CD14-positive monocyte (primary cell): ENCODE measurements at places on chromosomes 13 and 19.

- DNase-seq = no peak
Observed at GRCh38 chr13:83125791-83126190, 756.5 kb downstream of the SLITRK1 start.

- DNase-seq = no peak
Observed at GRCh38 chr13:111047326-111047725, 67.8 kb upstream of the ARHGEF7 start.

GRCh38 chr19:48975947-48976847, 11.1 kb downstream of the FTL start:
- DNase-seq = no peak

DNA sequence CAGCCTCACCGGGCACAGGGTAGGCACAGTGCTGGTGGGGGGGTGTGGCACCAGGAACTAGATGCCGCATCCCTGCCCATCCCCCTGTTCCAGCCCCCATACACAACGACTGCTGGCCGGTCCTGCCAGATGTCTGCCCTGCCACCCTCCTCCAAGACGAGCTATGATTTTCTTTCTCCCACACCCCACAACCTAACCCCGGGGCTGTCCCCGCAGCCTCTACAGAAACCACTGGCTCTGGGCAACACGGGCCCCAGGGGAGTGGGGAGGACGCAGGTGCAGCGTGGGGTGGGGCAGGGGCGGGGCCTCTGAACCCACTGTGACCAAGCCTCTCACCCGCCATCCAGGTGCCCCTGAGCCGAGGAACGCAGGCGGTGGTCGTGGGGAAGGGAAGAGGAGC, 15.5 kb downstream of the PGLS start:
- DNase-seq = no peak

DNA sequence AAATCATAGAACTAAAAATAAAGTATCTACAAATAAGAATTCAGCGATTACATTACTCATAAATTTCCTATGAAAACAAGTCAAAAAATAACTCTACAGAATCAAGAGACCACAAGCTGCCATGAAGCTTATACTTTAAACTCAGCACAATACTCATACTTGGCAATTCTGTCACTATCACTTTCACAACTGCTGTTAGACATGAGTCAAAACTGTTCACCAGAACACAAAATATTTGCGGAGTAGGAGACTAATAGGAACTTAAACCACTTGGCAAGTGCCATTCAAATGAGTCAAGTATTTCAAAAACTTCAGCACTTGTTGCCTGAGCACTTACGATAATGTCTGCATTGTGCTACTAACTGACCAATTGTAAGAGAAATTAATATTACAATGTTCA, 387.8 kb upstream of the GPC6 start:
- DNase-seq = no peak

DNA sequence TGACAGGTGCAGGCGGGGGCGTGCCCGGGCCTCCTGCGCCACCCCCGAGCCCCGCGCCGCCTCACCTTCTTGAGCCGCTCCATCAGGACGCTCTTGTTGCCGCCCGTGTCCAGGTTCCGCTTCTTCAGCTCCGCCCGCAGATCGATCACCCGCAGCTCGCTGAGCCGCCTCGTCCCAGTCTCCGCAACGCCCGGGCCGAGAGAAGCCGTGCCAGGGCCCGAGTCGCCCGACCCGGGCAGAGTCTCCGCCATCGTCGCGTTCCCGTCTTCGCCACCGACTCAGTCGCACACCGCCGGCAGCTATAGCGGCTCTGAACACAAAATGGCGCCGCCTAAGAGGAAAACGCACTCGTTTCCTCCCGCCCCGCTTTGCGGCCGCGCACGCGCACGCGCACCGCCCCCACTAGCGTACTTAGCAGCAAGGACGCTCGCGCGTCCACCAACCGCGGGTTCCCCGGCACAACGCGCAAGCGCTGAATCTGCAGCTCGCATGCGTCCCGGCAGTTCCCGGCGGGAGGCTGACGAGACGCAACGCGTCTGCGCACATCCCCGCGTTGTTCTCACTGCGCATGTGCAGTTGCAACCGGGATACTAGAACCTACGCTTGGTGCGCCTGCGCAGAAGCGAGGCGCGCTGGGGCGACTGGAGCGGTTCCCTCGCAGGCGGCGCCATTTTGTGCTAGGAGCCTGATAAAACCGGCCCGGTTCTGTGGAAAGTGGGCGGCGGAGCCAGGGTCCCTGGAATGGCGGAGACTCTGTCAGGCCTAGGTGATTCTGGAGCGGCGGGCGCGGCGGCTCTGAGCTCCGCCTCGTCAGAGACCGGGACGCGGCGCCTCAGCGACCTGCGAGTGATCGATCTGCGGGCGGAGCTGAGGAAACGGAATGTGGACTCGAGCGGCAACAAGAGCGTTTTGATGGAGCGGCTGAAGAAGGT, at the start of the genes SAFB and SAFB2:
SAFB (plus strand) TSS at position 619 of the 932 bp plus-strand sequence; CDS start at position 742, 123 bp downstream.
SAFB2 (minus strand) TSS at position 312 of the 932 bp plus-strand sequence; CDS start at position 251, 61 bp downstream.
- peak; percentile 99 for DNase-seq

GRCh38 chr19:48772503-48772953, 17.2 kb downstream of the FGF21 start:
- no peak for DNase-seq

DNA sequence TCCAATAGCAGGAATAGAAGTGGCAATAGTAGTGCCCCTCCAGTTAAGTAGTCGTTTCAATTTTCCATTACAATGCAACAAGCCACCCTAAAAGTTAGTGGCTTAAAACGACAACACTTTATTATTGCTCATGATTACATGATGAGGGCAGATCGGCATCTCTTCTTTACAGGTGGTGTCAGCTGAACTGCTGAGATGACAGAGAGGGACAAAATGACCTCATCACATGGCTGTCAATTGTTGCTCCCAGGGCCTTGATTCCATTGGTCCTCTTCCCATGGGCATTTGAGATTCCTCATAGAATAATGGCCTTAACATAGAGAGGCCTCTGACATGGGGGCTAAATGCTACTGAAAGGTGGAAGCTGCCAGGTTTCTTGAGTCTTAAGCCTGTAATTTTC, 679.8 kb upstream of the KLHL1 start:
- DNase-seq = no peak

GRCh38 chr13:72004246-72004645, 137.2 kb upstream of the DACH1 start:
- no peak for DNase-seq

DNA sequence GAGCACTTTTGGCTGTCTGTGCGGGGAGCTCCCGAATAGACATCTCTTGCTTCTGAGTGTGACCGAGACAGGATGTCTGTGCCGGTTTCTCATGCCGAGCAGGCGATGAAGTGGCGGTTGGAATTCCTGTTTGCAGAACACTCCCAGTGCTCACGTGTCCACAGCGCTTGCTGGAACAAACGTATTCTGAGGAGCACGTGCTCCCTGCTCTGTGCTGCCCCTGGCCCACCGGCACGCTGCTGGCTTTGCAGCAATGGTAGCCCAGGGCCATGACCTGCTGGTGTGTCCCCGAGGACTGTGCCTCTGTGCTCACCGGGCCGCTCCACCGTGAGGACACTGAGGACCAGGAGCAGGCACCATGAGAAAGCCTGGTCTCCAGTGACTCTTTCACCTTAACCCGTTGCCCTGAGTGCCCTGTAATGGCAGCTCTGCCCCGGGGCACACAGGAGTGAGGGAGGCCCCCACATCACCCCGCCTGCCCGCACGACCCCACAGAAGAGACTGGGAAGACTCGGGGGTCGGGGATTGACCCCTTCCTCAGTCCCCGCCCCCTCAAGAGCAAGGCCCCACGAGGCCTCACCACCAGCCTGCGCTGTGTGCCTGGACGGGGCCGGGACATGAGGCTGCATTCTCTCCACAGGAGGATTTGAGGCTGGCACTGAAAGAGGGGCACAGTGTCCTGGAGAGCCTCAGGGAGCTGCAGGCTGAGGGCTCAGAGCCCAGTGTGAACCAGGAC, 40.0 kb upstream of the F7 start:
- no peak for DNase-seq

DNA sequence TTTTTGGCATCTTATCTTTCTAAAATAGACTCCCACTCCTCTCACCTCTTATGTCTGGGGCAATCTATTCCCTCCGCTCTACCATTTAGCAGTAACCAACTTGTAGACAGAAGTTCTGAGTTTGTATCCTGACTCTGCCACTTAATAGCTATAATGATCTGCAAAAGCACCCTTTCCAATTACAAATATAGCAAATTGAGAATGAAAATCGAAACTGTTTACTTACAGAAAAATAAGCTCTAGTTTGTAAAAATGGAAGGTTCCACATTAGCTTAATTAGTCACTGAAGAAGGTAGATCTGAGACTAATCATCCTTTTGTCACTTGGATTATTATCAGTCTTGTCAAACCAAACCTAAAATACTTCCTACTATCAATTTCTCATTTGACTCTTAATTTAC, 409.3 kb downstream of the DIAPH3 start:
- DNase-seq = no peak

GRCh38 chr19:47390533-47391488, 28.5 kb downstream of the MEIS3 start:
- no peak for DNase-seq

DNA sequence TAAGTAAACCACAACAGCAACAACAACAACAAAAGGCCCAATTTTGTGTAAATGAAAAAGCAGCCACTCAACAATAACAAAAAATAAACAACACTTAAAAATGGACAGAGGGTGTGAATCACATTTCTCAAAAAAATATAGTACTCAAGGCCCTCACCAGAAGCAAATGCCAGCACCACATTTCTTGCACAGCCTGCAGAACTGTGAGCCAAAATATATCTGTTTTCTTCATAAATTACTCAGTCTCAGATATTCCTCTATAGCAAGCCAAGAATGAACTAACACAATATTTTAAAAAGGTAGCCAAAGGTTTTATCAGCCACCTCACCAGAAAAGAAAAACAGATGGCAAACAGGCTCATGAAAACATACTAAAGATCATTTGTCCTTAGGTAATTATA, 3.9 kb upstream of the CD33 start:
- DNase-seq = no peak

- no peak for DNase-seq
Observed at GRCh38 chr13:34452831-34453230, 489.2 kb upstream of the NBEA start.

GRCh38 chr13:29975283-29975682, 124.9 kb upstream of the UBL3 start:
- no peak for DNase-seq

GRCh38 chr13:26950968-26951367, 190.4 kb upstream of the GPR12 start:
- DNase-seq = no peak

DNA sequence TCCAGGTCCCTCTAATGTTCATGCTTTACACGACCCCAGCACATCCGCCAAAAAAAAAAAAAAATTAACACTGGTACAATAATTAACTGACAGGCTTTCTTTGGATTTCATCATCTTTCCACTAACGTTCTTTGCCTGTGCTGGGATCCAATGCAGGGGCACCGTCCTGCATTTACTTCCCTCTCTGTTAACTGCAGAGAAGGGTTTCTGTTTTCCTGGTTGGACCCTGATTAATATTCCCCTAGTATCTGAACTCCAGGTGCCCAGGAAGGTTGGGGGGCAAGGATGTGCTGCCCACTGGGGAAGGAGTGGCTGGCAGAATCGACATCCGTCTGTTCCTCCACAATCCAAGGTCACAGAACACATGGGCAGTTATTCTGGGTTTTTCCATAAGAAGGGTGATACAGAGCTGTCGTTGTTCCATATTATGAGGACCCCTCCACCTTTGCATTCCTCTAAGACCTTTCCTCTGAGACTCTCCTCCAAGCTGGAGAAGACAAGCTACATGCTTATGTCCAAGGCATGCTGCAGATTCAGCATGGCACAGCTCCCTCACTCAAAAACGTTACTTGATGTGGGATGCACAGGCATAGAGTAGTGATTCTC, 4.5 kb upstream of the LAIR1 start:
- no peak for DNase-seq

- DNase-seq = no peak
Observed at GRCh38 chr13:57123681-57124080, 17.0 kb upstream of the PRR20A start.

DNA sequence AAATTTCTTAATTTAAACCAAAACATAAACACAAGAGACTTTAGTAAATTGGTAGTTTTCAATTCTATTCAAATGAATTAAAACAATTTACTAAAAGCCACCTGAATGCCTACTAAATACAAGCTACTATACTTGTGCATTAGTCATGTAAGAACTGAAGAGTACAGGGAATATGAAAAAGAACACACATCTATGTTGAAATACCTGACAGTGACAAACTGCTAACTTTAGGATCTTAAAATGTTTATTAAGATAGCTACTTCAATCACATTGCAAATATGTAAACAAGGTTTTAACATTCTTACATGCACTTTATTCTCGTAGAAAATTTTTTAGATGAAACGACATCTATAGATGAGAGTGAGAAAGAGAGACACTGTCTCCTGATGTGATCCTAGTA, 4.1 kb downstream of the SPRYD7 start:
- no peak for DNase-seq

- DNase-seq = no peak
Observed at GRCh38 chr19:45070861-45071544, 5.3 kb downstream of the ZNF296 start.

- DNase-seq = no peak
Observed at GRCh38 chr13:101700598-101700997, 248.1 kb downstream of the ITGBL1 start.

- DNase-seq = peak; percentile 58
Observed at GRCh38 chr19:11481534-11482383, 913 bp upstream of the ELAVL3 start.

GRCh38 chr13:114101358-114102130, 30.9 kb downstream of the RASA3 start:
- no peak for DNase-seq

- DNase-seq = no peak
Observed at GRCh38 chr19:31627620-31628365, 278.6 kb upstream of the TSHZ3 start.

GRCh38 chr19:54268936-54269335, 11.9 kb upstream of the LILRB5 start:
- DNase-seq = peak; percentile 71

GRCh38 chr13:75299913-75300862, 181.8 kb downstream of the TBC1D4 start:
- no peak for DNase-seq

- no peak for DNase-seq
Observed at GRCh38 chr19:13985771-13986347, 20.3 kb downstream of the RFX1 start.

DNA sequence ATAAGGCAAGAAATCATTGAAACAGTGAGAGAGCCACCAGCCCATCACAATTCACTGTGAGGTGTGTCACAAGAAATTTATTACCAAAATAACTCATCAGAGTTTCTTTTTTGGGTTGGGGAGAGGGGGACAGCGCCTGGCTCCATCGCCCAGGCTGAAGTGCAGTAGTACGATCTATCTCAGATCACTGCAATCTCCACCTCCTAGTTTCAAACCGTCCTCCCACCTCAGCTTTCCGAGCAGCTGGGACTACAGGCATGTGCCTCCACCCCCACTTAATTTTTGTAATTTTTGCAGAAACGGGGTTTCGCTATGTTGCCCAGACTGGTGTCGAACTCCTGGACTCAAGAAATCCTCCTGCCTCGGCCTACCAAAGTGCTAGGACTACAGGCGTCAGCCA, 3.6 kb downstream of the IFNL1 start:
- DNase-seq = no peak

DNA sequence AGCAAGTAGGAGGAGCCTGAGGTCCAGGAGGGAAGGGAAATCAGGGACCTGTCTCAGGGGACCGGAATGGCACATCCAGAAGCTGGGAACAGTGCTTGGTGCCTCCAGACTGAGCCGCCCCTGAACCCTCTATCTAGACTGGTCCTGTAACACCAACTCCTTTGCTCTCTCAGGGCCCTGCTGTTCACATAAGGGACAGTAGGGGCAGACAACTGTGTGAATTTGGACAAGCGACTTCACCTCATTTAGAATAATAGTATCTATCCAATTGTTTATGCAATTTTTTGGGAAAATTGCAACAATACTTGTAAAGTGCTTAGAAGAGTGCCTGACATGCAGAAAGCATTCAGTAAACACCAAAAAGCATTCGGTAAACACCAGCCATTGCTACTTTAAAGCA, 14.0 kb downstream of the SYMPK start:
- DNase-seq = no peak
